ENCODE measurements at places on chromosomes 4 and X.

GRCh38 chr4:185307136-185307950 lies 88.4 kb downstream of the LRP2BP start:
- DNase-seq = no peak

GRCh38 chr4:915595-915994 lies 16.5 kb downstream of the GAK start:
- DNase-seq = no peak

DNA sequence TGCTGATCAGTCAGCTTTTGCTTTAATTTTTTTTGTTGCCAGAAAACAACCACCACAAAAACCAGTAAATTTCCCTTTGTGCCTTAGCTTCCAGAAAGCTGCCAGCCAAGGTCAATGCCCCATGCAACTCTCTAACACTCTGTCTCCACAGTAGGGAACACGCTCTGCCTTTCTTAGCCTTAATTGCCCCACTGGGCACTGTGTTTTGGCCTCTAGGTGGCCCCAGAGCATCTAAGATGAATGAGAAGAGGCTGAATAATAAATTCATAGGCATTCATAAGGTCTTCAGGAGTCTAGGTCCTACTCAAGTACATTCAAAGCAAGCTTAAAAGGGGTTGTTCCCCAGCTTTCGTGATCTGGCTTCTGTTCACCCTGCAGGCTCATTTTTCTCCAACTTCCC lies 57.7 kb upstream of the PASD1 start:
- peak; percentile 0 for DNase-seq

DNA sequence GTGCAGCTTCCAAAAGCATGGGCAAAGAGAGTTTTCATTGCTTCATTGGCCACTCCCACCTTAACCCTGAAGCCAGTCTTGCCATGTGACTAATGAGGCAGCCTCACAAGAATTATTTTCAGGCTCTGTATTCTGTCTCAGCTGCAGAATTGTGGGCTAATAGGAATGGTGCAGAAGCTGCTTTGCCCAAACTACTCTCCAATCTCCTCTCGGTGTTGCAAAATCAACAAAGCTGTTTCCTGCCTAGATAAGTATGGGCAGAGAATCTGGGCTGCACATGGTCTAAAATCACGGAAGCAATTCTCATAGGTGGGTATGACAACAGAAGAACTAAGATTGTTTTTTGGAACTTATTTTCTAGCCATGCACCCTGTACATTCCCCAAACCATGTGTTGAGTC lies 31.4 kb downstream of the PPP1R2C start:
- no peak for DNase-seq

GRCh38 chrX:110657073-110657472 lies 138.5 kb downstream of the CHRDL1 start:
- no peak for DNase-seq

- peak; percentile 80 for DNase-seq
Observed at GRCh38 chr4:139898293-139898692, 232.7 kb downstream of the MGST2 start.

- no peak for DNase-seq
Observed at GRCh38 chrX:140764401-140764919, 54.9 kb downstream of the LINC00632 start.

GRCh38 chr4:7828793-7829301 lies 110.8 kb downstream of the AFAP1 start:
- DNase-seq = no peak
